NCI-H187 (cell line): ENCODE measurements at places on chromosomes 1 and 21.

- DNase-seq: no peak
Observed at GRCh38 chr1:26132128-26132833, 20.7 kb downstream of the PDIK1L start.

- no peak for DNase-seq
Observed at GRCh38 chr1:65211331-65211730, 63.3 kb downstream of the AK4 start.

- no peak for DNase-seq
Observed at GRCh38 chr1:200182701-200183100, 155.2 kb downstream of the NR5A2 start.

DNA sequence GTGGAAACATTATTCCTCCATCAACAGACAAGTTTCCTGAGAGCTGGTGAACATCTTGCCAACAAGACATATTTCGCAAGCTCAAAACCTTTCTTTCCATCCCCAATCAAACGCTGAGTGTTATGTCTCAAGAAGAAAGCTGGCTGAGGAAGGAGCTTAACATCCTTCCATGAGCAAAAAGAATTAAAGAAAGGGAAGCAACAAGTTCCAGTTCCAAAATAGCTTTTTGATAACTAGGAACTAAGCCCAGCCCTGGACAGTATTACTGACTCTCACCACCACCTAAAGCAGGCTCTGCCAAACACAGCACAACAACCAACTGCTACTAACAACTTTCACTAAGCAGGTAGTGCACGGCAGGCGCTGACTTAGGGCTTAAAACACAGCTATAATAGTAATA is 50.2 kb downstream of the CAPZB start:
- DNase-seq: no peak

GRCh38 chr1:234943836-234944402 is 184.7 kb downstream of the TOMM20 start:
- DNase-seq: peak; percentile 29

DNA sequence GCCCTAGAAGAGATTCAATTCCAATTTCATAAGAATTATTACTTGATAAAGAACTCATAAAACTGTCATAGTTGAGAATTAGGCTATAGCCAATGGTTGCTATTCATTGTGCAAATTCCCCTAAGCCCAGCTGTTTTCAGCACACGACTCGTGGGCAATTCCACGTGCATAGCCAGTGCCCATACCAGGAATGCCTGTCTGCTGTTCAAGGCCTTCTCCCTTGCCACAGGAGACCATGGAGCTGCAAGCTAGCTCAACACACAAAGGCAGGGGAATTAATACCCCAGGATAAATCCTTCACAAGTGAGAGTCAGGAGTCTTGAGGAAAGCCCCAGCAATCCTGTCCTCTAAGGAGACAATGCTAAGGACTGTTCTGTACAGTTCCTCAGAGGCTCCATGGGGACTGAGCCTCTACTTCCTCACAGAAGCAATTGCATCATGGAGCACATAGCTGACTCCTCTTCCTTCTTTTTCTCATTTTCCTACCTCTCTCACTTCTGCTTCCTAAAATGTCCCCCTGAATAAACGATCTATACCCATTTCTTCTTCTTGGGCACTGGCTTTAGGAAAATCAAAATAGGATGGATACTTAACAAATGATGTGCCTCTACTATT is 19.1 kb upstream of the CHRM3 start:
- DNase-seq: no peak

GRCh38 chr1:12496154-12496961 is 121.7 kb downstream of the DHRS3 start:
- DNase-seq: no peak

GRCh38 chr1:165763442-165763841 is 5.2 kb downstream of the TMCO1 start:
- no peak for DNase-seq

- peak; percentile 15 for DNase-seq
Observed at GRCh38 chr1:81801651-81802456, 1.1 kb downstream of the ADGRL2 start.

DNA sequence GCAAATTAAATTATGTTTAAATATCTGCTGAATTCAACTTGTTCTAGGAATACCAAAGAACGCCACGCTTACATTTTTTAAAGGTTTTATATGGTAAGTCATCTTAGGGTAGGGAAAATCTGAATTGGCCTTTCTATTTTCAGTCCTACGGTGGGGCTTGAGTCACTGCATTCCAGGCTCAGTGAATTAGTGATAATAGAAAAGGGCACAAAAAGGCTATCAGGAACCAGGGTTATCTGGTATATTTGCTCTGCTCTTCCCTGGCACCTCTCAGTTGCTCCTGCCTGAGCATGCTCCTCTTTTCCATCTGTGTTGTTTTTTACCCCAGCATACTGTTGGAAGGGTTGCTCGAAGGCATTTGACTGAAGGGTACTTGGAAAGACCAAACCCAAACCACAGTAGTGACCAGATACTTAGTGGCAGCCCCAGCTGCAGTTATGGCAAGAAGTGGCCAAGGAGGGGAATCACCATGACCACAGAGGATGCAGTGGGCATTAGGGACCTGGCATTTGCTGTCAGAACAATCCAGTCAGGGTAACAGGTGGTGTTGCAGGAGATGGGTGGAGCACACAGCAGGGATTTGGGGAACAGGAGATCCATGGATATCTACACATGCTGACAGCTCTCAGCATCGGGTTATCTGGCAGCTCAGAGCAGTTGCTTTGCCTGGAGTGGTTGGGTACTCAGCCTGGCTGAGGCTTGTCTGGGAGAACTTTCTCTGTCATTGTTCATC is 2.3 kb downstream of the OVAAL start:
- DNase-seq: no peak
